Aortic smooth muscle cell (primary cell): ENCODE measurements at places on chromosomes 1 and 21. TPM values are rescaled to one million over a fixed set of nuclear protein-coding genes. Genes with fewer than 3 reads are reported as not detected.

The GPR153 gene
- total RNA-seq: 7.9 and 11.4 TPM in 2 replicates

The GPA33 gene
- not detected in 2 replicates for total RNA-seq

The AQP10 gene
- under 0.01 and 0.06 TPM in 2 replicates for total RNA-seq

The DRAXIN gene
- total RNA-seq: 0.50 and 0.53 TPM in 2 replicates

The BCAN gene
- total RNA-seq: 0.13 TPM in 1 of 2 replicates, not detected in the other

The IL22RA1 gene
- total RNA-seq: 0.13 and 0.25 TPM in 2 replicates

The CLCA2 gene
- total RNA-seq: 0.26 and 1.2 TPM in 2 replicates

The KCNN3 gene
- total RNA-seq: 0.13 and 0.25 TPM in 2 replicates

The TPTE gene
- total RNA-seq: not detected in 2 replicates

The DPT gene
- 0.93 and 1.7 TPM in 2 replicates for total RNA-seq

The RAB42 gene
- 0.93 and 1.7 TPM in 2 replicates for total RNA-seq

The CHRM3 gene
- 0.37 and 5.2 TPM in 2 replicates for total RNA-seq

The ASPM gene
- total RNA-seq: 24.3 and 32.5 TPM in 2 replicates

The ENO1 gene
- 971 and 1,174 TPM in 2 replicates for total RNA-seq

The OBSCN gene
- total RNA-seq: 2.7 and 2.9 TPM in 2 replicates

The CFAP57 gene
- 0.26 and 0.56 TPM in 2 replicates for total RNA-seq

The GBP4 gene
- total RNA-seq: 0.31 and 0.53 TPM in 2 replicates

The LENEP gene
- total RNA-seq: 0.66 and 0.99 TPM in 2 replicates
